ENCODE measurements at places on chromosomes 5 and 9.

DNA sequence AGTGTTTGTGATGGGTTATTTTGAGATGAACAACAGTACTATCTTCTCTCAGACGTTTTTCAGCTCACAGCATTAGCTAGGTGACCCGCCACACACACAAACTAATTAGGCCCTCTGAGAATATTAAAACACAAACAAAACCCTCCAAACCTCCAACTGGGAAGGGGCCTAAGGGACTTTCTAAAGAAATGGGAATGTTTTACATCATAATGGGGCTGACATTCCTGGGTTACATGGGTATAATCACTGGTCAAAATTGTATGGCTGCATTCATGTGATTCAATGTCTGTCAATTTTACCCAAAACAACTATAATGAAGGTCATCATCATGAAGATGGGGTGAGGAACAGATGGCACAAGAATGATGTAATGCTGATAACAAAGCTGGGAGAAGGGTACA, 59.6 kb downstream of the SPTLC1 start:
- no peak for DNase-seq

DNA sequence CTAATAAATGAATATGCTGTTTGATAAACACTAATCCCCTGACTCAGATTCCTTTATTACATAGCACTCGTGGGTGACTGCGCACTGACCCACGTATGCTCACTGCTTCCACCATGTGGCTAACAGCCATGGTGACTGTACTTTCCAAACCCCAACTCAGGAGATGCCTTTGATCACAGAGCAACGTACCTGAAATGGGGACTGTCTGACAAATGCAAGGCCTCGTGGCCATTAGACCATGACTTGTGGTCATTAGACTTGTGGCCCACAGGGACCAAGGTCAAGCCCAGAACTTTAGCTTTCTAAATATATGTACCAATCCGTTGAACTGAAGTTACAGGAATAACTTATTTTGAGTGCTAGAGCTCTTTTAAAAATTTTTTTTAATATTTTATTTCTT, 46.6 kb downstream of the CYFIP2 start:
- DNase-seq = no peak

DNA sequence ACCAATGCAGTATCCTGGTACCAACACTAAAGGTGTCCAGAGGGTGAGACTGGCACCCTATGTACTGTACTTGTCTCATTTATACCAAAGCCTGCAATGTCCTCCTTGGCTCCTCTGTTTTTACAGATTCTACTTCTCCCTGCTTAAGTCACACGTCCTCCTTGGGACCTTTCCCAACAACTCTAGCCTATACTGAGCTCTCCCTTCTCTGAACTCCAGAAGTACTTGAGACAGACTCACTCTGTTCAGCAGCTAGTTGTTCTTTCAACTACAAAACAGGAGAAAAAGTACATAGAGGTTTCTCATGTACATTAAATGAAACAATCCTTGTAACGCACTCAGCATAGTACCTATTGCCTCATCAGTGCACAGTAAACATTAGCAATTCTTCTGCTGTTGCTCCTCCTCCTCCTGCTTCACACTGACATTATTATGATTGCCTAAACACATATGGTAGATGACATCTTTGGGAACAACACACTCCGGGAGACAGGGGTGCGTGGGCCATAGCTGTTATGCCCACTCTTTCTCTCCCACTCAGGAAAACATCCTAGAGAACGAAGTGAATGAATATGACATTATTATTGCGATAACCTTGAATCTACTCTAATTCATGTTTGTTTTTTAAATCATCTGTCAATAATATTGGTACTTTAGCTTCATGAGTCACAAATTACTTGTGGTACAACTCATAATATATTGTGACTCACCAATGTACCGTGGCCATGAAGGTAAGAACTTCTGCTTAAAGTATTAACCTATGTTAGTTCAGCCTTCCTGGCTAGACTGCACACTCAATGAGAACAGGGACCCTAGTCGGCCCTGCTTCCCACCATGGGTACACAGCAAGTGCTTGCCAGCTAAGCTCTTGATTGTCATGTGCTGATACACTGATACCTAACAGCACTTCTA, 180.3 kb upstream of the ADRA1B start:
- no peak for DNase-seq

DNA sequence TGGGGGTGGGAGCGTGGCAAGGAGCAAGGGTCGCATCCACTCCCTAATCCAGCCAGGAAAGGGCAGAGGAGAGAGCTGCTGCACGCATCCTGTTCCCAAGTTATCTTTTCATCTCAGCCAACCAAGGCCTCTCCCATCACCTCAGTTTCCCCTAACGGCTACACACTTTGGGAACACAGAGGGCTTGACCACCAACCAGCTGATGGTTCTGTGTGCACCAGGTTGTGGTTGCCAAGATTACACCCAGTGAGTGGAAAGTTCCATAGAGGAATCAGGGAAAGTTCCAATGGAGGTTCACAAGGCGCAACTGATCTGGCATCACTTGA, 53.9 kb downstream of the ADAM19 start:
- DNase-seq = no peak

DNA sequence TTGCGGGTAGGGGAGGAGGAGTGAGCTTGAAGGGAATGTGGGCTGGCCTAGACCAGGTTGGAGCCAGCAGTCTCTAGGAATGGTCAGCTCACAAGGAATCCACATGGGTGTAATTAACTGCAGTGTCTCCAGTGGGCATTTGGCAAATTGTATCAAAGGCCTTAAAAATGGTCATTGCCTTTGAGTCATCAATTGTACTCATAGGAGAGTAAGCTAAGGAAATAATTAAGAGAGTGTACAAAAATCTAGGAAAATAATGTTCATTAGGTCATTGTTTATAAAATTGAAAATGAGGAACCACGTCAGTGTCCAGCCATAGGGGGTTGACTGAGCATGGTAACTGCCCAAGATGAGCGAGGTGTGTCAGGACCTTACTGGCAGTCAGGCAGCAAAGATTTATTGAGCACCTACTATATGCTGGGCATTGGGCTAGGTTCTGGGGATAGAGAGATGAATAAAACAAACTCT, 29.8 kb upstream of the RPL26L1 start:
- DNase-seq = no peak

GRCh38 chr9:117409321-117409720, 5.5 kb downstream of the ASTN2 start:
- no peak for DNase-seq

DNA sequence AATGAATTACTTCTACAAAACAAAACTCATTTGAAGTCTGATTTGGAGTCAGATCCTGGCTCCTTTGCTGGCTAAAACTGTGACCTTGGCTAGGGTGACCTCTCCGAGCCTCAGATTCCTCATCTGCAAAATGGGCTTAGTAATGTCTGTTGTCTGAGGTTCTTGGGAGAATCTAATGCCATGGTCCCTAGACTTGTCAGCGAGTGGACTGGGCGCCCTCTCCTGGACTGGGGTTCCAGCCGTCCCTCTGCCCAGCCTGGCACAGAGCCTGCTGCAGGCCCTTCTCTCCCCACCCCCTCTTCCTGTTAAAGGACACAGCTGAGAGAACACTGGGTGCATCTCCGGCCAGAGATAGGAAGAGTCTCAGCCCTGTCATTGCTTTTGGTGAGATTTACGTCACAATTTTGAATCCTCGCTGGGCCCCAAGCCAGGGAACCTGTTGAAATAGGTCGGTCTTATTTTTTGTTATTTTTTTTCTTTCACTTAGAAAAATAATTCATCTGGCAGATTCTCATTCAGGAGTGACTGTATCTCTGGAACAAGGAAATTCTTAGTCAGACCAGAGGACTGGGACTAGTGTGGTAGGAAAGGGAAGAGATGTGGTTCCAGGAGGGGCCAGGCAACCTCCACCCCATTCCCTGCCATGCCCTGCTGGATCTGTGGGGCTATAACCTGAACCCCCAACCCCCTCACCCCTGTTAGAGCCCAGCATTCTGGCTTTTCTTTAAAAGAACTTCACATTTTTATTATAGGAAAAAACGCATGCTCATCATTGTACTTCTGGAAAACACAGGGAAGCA, 48.2 kb upstream of the RPL26L1 start:
- no peak for DNase-seq

DNA sequence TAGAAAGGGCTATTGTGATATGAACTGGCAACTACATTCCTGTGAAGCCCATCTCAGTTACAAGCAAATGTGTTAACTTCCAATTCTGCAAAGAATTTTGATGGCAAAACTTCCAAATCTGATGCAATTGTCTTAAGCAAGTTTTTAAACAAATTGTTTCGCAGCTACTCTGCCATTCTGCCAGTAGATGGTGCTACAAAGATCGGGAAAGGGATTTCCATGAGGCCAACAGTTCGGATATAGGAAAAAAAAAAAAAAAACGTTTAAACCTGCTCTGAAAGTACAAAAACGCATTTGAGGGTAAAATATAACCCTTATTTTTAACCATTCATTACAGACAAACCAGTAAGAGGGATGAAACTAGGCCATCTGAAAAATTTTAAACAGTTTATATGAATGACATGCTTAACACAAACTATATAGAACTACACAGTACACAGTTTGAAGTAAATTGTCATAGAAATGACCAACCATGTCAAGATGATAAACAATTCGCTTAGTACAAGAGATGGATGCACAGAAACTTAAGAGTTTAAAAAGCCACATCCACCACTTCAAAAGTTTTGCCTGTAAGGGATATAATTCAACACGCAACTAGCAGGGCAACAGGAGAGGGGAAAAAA, 2.2 kb downstream of the HNRNPA0 start:
- DNase-seq = no peak

GRCh38 chr5:180090769-180091546, 19.4 kb upstream of the RNF130 start:
- DNase-seq = no peak

GRCh38 chr5:171593976-171594375, 174.5 kb downstream of the FGF18 start:
- no peak for DNase-seq

GRCh38 chr9:113587471-113588031, 124.0 kb downstream of the RGS3 start:
- no peak for DNase-seq

DNA sequence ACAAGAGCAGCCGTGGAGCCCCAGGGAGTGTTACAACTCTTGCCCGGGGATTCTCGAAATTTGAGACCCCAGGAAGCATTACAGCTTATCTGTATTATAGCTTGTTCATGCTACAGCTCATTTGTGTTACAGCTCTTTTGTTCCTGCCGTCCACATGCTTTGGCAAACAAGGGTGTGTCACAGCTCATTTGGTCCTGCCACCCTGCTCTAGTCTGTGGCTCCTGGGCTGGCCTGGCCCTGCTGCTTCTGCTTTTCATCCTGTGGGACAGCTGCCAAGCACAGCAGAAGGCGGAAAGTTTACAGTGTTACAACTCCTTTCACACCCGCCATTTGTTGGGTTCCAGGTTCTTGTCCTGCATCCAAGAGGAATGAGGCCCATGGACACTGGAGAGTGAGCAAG, 685.0 kb downstream of the SLCO4C1 start:
- DNase-seq = no peak

- no peak for DNase-seq
Measured at GRCh38 chr5:177349762-177350161, 1.7 kb downstream of the LMAN2 start.

- DNase-seq = no peak
Measured at GRCh38 chr9:121454972-121455371, 44.7 kb downstream of the GGTA1 start.
